ENCODE measurements at places on chromosomes 5 and 9.
A peak's percentile ranks its signal among the peaks of the same experiment; 100 is the strongest.

- no peak for DNase-seq
Observed at GRCh38 chr5:124593952-124594351, 152.5 kb downstream of the ZNF608 start.

DNA sequence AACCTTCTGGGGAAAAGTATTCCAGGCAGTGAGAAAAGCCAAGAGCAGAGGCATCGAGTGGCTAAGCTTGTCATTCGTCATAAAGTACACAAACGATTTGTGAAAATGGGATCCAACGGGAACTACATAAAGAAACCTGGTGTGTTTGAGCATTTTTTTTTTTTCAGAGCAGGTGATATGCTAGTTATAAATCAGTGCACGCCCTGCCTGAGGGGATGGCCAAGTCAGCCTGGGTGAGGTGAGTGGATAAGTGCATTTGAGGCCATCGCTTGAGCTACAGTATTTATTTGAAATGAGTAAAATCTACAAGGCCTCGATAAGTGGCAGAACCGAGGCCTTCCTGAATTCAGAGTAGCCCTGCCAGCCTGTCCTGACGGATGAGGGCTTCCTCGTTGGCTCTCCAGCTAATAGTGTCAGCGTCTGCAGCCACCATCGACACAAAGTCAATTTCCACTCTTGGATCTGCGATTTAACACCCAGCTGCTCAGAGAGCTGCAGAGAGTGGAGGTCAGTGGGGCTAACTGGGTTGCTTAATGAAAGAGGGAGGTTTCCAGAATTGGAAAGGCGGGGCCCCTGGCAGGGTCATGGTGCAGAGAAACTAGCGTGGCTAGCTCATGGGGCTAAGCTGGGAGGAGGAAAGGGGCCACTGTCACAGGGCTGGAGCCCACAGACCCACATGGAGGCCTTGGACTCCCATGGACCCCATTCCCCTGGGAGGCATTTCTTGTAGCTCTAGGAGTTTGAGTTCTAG is 27.3 kb downstream of the PPARGC1B start:
- no peak for DNase-seq

- no peak for DNase-seq
Observed at GRCh38 chr5:72871366-72872024, 55.0 kb downstream of the TNPO1 start.

DNA sequence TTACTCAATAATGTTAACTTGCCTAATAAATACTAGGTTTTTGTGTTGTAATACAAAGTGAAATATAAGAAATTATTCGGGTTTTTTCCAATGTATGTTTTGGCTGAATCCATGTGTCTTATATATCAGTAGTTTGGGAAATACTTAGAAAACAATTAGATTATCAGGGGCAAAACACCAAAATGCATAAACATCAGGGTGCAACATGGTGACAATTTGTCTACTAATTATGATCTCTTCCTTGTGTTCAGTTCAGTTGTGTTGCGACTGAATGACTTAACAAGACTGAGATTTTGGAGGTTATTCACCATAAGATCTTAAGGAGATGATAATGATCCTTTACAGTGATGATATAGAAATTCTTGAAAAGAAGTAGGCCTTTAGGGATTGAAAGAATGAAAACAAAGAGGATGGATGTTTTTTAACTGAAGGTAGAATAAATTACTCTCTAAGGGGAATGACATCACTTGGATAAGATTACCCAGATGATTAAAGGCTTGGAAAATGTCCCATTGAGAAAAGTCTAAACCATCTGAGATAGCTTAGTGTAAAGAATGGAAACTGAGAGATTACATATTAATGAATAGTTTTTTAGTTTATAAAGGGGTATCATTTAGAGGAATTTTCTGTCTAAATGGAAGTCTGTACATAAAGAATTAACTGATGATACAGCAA is 415.8 kb downstream of the SPATA31D1 start:
- no peak for DNase-seq

- DNase-seq, result peak; percentile 28
Observed at GRCh38 chr9:109118808-109119438, 824 bp downstream of the TMEM245 start.

GRCh38 chr5:45578270-45578669 is 117.9 kb downstream of the HCN1 start:
- no peak for DNase-seq

- DNase-seq, result no peak
Observed at GRCh38 chr5:32753765-32754164, 42.6 kb downstream of the NPR3 start.

DNA sequence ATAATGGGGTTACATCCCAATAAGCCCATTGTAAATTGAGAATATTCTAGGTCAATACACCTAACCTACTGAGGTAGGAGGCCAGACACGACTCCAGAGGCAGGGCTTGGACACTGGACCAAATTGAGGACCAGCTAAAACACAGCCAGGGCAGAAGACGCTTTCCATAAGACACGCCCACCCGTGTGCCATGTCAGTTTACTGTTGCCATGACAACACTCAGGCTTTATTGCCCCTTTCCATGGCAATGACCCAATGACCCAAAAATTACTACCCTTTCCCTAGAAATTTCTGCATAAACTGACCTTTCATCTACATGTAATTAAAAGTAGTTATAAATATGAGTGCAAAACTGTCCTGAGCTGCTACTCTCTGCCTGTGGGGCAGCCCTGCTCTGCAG is 31.5 kb downstream of the SLC22A4 start:
- DNase-seq, result no peak

- DNase-seq, result no peak
Observed at GRCh38 chr9:9846557-9846956, 766.2 kb downstream of the PTPRD start.

- peak; percentile 79 for DNase-seq
Observed at GRCh38 chr5:91225848-91226686, 157.1 kb downstream of the ARRDC3 start.

DNA sequence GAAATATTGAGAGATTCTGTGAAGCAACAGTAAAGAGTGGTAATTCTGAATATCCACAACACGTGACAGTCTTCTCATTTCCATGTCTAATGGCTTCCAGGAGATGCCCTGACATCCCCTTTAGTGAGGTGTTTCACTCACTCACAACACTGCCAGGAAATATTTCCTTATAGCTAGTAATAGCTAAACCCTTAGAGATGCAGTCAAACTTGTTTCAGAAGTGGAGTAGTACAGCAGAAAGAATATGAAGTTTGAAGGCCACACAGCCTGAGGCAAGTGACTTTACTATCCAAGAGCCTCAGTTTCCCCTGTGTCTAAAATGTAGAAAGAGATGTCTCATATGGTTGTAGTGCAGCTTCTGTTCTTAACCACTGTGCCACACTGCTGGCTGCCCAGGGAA is 139.2 kb downstream of the CDK5RAP2 start:
- DNase-seq, result no peak

- no peak for DNase-seq
Observed at GRCh38 chr5:85000671-85001070, 616.0 kb upstream of the EDIL3 start.

- no peak for DNase-seq
Observed at GRCh38 chr9:97695995-97696802, 941 bp downstream of the XPA start.

- DNase-seq, result no peak
Observed at GRCh38 chr5:78430866-78431265, 70.4 kb downstream of the SCAMP1 start.

DNA sequence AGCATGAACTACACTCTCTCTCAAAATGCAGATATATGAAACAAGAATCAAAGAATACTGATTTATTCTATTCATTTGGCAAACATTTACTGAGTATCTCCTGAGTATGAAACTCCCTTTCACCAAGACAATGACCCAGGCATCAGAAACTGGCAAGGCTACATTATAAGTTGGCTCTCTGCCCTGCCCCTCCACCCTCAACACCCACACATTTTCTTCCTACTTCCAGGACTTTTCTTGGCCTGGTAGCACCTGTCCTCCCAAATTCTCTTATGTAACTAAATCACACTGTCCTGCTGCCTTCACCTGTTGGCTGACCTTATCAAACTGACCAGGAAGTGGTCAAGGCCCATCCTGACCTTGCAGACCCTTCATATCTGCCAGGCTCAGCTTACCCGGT is 3.5 kb downstream of the RASEF start:
- DNase-seq, result no peak

GRCh38 chr5:142959683-142960657 is 189.8 kb downstream of the ARHGAP26 start:
- no peak for DNase-seq

DNA sequence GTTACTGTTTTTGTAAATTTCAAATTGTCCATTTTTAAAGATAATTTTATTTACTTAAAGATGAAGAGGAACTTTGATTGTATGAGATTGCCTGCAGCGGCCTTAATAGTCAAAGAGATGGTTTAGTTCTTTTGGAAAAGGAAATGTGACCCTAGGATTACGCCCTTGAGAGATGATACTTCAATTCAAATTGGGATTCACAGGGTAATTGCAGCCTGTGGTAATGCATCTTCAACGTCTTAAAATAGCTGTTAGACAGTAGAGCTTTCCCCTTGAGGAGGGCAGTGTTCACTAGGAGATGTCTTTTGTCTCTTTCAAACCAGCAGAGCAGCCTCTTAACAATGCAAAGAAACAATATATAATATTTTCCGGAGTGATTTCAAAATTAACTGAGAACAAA is 127.1 kb downstream of the TAF11L14 start:
- DNase-seq, result no peak

- no peak for DNase-seq
Observed at GRCh38 chr5:112604732-112605630, 132.7 kb upstream of the APC start.

DNA sequence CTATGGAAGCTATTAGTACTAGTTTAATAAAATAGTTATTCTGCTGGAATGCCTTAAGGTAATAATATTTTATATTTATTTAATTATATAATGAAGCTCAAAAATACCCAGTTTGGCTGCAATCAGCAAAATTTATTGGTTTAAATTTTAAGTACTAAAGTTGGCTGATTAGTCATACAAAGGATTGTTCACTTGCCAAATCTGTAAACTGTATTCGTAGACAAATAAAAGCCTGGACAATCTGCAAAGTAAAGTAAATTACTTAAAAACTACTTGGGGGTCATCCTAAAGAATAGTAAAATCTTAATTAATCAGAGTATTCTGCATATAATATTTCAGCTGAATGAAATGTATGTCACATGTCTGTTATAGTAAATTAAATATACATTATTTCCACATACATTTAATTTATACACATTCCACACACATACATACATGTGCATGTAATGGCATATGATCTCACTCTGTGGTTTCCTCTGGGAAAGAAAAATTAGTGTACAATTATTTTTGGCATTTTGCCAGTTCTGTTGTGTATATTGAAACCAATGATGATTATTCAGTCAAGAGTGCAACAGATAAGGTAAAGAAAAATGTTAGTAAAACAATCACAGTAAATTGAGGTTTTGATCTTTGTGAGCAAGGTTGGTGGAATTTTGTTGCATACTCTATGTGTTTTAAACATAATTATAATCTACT is 455.9 kb downstream of the CDH9 start:
- DNase-seq, result no peak

DNA sequence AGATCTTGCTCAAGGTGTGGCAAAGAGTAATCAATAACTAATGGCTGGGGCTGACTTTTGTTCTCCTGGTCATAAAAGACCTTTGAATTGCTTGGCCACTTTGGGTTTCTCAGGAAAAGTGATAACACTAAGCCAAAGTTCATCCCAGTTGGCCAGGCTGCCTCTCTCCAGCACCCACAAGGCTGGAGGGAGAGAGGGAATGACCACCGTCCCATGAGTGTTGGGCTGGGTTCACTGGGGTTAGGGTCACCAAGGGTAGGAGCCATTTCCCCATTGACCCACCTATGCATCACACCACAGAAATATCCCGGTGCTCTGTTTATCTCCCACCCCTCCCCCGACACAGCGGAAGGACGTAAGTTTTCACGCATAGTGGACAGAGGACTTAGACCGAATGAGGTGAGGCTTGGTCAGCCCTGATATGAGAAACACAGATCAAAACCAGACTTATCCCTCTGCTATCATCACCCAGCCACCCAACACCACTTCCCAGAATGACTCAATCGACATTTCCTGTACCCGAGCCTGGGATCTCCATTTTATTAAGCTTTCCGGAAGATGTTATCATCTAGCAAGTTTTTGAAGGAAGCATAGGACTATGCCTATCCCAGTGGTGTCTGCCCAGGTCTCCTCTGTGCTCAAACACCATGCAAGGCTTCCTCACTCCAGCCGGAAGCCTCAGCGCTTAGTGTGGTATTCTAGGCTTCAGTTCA is 27.0 kb upstream of the PPARGC1B start:
- DNase-seq, result no peak

GRCh38 chr9:93020771-93021670 is 37.5 kb upstream of the SUSD3 start:
- DNase-seq, result peak; percentile 69

GRCh38 chr9:136729144-136729543 is 13.6 kb downstream of the LCN10 start:
- no peak for DNase-seq

DNA sequence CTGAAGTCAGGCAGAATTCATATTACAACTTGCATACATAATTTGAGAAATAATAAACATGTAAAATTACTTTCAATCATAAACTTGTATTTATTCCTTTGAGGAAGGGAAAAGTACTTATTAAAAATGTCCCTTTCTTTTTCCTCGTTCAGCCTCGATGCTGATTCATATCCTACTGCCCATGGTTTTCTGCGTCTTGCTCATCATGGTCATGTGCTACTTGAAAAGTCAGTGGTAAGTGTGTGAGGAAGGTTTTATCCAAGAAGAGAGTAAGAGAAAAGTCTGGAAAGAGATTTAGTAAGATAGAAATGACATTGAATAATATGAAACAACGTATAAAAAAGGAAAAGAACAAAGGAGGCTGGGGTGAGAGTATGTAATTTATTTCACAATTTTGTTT is 85.9 kb downstream of the OSMR start:
- no peak for DNase-seq

DNA sequence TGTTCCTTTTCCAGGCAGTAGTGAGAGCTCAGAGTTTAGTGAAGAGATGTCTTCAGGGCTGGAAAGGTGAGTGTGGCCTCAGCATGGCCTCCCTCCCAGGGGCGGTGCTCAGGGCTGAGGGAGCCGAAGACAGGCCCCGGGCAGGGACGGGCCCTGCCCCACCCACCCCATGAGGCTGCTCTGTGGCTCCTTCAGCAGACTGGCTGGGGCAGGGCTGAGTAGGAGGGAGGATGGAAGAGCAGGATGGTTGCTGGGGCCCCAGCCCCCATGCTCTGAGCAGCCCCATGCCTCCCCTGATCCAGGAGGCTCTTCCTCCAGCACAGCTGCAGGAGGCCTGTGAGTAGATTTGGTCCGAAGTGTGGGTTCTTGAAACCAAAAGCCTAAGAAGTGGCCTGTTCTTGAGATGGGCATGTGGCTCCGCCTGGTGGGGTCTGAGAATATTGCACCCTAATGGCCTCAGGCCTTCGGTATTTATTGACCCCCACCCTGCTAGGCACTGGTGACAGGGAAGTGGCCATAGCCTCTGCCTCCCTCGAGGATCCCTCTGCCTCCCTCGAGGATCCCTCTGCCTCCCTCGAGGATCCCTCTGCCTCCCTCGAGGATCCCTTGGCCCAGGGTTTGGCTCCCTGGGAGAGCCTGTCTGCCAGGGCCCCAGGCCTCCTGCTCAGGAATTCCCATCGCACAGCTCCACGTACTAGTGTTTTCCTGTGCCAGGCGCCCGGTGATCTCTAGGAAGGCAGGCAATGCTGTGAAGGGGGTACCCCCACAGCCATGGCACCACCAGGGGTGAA is 65.4 kb upstream of the GARNL3 start:
- DNase-seq, result peak; percentile 85

Measured in CD4-positive, alpha-beta T cell treated with Interleukin-17A for 4 hours (primary cell).